Fibroblast of skin of scalp (primary cell): ENCODE measurements at places on chromosomes 3 and 15.

GRCh38 chr3:32374788-32375595 is 16.7 kb upstream of the CMTM7 start:
- DNase-seq = peak; percentile 69

DNA sequence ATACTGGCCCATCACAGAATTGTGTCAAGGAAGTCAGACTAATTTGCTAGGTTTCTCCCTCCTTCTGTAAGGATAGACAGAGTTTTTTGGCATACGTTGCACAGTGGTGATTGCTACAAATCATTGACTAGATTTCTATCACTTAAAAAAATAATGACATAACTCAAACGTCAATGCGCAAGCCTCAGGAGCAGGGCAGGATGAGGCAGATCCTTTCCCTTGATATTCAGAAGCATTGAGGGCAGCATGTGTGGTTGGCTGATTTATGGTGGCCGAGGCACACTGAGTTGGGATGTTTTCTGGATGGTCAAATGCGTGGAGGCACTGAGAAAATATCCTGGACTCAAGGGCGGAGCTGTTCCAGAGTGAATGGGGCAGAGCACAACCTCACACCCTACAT is 14.4 kb downstream of the THSD4 start:
- DNase-seq = no peak

DNA sequence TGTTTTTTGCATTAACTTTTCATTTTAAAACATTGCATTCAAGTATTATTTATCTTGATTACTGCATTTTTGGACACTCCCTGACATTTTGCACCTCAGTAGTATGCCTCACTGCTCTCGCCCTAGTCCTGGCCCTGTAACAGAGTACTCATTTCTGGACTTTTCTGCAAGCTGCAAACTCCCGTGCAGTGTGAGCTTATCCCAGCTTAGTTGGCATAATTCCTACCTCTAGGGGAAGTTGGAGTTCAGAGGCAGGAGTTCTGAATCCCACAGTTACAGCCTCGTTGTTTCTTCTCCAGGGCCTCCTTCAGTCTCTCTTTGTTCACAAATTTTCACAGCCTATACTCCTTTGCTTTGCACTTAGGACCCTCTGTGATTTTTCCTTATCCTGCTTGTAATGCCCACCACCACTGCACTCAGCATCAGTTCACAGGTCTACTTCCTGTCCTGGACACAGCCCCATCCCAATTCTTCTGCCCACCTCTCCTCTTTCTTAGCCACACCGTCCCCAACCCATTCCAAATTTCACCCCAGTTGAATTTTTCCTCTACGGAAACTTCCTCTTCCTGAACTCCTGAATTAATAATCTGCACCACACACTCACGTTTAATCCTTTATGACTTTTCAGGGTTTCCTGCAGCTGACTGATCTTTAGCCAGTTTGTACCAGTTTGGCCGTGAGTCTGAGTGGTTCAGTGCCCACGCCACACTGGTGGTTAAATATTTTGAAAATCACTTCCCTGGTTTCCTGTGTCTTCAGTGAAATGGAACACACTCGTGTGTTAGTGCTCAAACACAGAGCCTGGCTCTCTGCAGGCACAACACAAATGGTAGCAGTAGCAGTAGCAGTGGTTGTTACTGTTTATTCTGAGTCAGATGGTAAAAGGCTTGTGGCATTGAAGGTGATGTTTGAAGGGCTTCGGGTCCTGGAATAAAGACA is 6.3 kb upstream of the CTSH start:
- DNase-seq = no peak

- no peak for DNase-seq
These were observed 20.3 kb upstream of the ANXA2 start for GRCh38 chr15:60418096-60418495.

DNA sequence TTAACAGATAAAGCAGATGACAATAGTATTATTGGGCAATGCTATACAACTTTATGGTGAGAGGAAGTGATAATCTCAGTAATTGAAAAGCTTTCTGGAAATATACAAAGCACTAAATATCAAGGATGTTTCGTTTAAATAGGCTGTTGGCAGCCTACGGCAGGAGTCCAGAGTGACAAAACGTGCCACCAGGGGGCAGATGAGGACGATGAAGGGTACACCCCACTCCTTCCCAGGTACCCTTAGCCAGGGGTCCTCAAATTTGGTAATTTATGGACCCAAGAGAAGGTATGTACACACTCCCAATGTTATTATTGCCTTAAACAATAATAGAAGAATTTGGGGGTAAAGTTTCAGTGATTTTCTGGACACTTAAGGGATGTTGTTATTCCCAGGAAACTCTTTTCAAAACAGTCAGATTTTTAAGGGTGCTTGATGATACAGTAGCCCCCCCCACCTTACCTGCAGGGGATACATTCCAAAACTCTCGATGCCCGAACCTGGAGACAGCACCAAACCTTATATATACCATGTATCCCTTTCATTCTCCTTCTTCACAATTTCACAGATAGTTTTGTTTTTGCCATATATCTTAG is 1.4 kb upstream of the MAGEL2 start:
- peak; percentile 7 for DNase-seq

- peak; percentile 33 for DNase-seq
These were observed 37.1 kb upstream of the ST3GAL6 start for GRCh38 chr3:98726084-98726483.

DNA sequence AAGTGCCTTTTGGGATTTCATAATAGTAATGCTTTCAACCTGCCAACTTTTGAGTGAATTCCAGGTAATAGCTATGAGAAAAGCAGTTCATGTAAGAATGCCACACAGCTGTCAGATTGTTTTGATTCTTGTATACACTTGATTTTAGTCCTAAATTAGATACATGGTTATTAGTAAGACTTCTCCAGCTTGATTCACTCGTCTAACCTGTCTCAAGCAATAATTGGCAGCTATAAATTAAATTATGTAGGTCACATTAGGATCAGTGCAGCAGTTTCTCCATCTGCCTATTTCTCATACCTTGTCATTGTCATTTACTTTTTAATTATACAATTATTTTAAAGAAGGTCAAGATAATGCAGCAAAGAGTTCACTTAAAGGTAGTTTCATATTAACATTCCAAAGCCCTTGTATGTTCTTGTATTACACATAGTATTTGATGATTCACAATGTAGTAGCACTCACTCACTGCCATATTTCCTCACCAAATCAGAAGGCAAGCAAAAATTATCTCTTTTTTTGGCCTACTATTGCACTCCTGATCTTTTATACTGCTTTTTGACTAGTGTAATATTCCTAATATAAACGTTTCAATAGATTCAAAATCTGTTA is 10.9 kb upstream of the CRYBG3 start:
- DNase-seq = no peak

GRCh38 chr3:39907981-39908380 is 98.6 kb downstream of the MYRIP start:
- DNase-seq = peak; percentile 6

DNA sequence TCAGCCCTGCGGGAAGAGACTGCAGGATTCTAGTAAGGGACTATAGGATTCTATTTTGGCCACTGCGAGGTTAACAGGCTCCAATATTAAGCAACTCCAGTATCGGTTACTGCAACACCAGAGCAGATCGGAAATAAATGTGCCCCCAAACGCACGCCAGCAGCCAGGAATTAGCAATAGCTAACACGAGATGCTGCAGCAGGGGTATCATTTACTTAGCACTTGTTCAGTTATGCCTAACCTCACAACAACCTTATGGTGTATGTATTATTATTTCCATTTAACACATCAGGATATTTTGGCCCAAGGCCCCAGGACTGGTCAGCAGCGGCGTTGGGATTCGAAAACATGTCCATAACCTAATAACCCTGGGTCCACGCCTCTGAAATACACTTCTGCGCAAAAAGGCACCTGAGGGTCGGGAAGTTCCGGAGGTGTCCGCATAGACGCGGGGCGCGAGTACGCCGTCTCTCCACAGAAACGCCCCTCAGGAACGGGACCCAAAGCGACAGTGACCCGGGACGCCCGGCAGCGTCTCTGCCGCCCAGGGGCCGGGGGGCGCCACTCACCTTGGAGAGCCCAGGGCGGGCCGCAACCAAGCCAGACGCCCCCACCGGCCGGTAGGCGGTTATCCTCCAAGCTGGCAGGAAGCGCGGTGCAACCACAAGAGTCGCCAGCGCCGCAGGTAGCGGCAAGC is 681 bp downstream of the PIK3CB start:
- no peak for DNase-seq

- no peak for DNase-seq
These were observed 64.5 kb upstream of the CTSH start for GRCh38 chr15:79009379-79009778.

GRCh38 chr3:189683546-189684255 is 52.5 kb downstream of the TP63 start:
- DNase-seq = no peak

- no peak for DNase-seq
These were observed 628.6 kb upstream of the CCDC54 start for GRCh38 chr3:106748472-106749262.

- no peak for DNase-seq
These were observed 340.6 kb upstream of the GOLIM4 start for GRCh38 chr3:168436245-168436724.

GRCh38 chr15:48936666-48937065 is 27.1 kb downstream of the SHC4 start:
- peak; percentile 95 for DNase-seq

DNA sequence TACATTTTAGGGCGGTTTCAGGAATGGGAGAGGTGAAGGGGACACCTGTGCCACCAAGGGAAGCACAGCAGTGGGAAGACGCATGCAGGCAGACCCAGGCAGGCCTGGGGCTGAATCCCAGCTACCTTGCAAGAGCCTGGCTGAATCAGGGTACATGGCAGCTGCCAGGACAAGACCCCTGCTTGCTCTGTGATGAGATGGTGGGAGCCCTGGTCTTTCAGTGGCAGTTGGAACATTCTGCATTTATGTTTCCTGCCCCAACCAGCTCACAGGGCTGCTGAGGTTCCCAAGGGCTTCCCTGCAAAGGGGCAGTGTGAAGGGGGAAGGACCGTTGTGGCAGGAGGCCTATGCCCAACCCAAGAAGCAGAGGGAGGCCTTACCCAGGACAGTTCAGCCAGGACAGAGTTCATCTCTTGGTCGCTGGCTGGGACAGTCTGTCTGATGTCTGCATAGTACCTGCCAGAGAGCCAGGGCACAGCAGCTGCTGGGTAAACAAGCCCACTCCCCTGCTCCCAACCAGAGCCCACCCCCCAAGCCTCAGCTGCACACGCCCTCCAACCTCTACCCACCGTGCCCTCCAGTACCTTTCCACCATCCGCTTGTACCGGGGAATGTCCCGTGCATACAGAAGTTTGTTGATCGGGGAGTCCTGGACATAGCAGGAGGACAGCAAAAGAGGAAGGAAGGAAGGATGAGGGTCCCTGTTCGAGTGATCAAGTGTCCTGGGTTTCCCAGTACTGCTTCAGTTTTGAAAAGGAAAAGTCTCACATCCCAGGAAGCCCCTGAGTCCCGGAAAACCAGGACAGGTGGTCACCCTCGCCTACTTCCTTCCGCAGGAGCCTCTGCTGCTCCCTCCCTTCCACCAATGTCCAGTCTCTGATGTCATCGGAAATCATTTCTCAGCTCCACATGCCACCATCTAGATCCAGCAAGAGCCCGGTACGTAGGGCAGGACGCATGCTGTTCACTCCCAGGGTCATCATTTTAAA is 23.1 kb downstream of the PLXNB1 start:
- DNase-seq = no peak

- no peak for DNase-seq
These were observed 5.2 kb upstream of the ZXDC start for GRCh38 chr3:126480861-126481260.

DNA sequence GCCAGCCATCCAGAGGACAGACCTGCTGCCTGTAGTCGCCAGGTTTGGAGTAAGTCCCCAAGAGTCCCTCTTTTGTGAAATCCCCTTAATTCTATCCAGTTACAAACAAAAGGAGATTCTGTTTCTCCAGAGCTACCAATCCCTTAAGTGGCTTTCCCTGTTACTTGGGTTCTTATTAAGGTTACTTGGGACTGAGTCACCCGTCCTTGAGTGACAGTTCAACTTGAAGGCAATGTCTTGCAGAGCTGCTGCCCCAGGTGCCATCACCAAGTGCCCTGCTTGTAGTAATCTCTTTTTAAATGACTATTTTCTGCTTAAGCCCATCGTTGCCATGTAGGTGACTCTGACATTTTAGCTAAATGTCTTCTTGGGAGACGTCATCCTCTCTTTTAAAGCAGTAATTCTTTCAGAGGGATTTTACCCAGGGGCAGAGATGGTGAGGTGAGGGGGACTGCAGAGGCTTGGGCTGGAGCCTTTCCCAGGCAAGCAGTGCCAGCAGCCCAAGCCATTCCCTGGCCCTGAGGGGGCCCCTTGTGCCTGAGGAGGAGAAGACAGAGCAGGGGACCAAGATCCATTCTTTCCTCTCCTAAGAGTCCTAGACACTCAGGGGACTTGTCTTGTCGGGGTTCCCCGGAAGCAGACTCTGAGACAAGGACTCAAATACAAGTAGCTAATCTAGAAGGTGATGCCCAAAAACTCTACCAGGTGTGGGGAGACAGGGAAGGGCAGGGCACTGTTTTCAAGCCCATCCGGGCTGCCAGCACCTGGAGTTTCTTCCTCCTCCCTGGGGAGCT is 253.7 kb downstream of the PLCL2 start:
- DNase-seq = no peak

GRCh38 chr3:171374260-171374659 is 85.9 kb downstream of the TNIK start:
- no peak for DNase-seq

DNA sequence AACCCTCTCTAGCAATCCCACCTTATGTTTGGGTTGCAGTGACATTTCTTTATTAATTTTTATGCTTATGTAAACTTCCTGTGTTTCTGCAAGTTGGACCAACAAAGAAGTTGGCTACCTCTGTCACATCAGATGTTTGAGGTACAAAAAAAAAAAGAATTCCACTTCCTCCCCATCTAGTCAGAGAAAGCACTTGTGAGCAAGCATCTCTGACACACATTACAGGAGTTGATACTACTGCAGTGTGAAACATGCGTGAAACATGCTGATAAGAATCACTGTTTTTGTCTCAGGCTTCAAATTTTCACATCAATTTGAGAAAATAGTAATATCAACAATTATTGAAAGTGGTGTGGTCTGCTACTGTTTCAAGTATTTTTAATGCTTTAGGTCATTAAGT is 1.3 kb downstream of the SCAANT1 start:
- no peak for DNase-seq

DNA sequence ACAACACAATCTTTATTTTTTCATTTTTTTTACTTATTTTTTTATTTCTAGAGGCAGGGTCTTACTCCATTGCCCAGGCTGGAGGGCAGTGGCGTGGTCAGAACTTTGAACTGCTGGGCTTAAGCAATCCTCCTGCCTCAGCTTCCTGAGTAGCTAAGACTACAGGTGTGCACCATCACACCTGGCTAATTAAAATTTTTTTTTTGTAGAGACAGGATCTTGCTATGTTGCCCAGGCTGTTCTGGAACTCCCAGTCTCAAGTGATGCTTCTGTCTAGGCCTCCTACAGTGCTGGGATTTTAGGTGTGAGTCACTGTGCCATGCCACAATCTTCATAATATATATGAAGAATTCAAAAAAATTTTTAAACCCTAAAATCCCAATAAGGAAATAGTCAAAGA is 20.8 kb downstream of the HSPBAP1 start:
- no peak for DNase-seq

GRCh38 chr3:138381413-138381901 is 33.1 kb downstream of the MRAS start:
- DNase-seq = no peak

GRCh38 chr15:52020221-52021085 is 1.4 kb downstream of the MAPK6 start:
- DNase-seq = peak; percentile 46

GRCh38 chr3:197597335-197597734 is 41.6 kb upstream of the BDH1 start:
- no peak for DNase-seq
